Natural killer cell (primary cell): ENCODE measurements at places on chromosomes 7 and 10. TPM values are rescaled to one million over a fixed set of nuclear protein-coding genes. Genes with fewer than 3 reads are reported as not detected.

GRCh38 chr10:11324761-11325321 is 286.6 kb downstream of the USP6NL start:
- peaks cover 5% of the 10 kb centered on the region for H3K4me1 ChIP-seq
- H3K27me3 ChIP-seq: no peaks in the 10 kb centered on the region
- no peak for DNase-seq
- peaks cover 96% of the 10 kb centered on the region for H3K36me3 ChIP-seq

DNA sequence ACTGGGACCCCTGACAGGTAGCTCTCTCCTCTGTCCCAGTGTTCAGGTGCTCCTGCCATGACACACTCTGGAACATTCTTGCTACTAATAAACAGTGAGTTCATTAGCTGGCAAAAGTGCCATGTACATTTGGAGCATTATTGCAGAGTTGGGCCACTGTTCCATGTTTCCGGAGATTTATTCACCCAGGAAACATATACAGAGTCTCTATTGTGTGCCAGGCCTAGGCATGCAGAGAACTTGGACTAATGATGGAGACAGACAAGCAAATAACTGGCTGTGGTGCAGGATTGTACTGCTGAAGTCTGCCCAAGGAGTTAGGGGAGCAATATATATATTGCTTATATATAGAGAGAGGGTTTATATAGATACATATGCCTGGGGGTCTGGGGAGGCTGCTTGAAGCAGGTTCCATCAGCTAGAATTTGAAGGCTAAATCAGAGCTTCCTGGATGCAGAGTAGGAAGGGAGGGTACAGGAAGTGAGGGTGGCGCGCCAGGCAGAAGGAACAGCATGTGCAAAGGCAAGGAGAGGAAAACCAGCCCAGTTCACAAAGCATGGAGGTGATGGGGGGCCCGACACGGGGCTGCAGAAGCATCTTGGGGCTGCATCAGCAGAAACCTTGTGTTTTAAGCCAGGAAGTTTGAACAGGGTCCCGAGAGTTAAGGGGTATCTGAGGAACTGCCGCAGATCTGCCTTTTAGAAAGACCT is 22.7 kb upstream of the EEPD1 start:
- no peak overlapping the region for H3K27ac ChIP-seq
- no peaks in the 10 kb centered on the region for H3K36me3 ChIP-seq
- H3K27me3 ChIP-seq: no peaks in the 10 kb centered on the region
- no peaks in the 10 kb centered on the region for H3K4me1 ChIP-seq

DNA sequence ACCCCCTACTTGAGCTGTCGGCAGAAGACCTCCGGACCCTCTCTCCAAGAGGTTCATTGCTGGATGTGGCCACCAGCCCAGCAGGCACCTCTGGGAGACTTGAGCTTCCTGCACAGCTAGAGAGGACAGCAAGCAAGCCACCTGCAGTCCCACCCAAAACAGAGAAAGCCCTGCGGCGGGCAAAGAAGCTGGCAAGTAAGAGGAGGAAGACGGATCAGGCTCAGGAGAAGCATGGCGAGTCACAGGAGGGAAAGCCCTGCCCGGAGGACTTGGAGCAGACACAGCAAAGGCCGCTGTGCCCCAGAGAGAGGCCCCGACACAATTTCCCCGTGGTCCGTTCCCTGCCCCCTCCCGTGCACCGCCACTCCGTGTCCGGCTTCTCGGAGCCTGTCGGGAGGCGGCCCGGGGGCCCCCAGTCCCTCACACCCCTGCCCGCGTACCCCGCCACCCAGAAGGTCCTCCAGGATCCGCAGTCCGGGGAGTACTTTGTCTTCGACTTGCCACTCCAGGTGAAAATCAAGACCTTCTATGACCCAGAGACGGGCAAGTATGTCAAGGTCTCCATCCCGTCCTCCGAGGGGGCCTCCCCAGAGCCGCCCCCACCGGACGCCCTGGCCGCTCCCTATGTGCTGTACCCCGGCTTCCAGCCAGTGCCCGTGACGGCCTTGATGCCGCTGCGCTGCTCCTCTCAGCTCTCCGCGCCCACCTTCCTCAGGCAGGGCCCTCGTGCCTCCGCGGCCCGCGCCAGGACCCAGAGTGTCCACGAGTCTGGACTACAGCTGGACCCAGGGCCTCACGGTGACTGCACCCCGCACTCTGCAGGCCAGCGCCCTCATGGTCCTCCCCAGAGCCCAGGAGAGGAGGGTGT is 27.2 kb downstream of the C10orf71 start:
- no peak for DNase-seq
- H3K27me3 ChIP-seq: no peaks in the 10 kb centered on the region
- no peak overlapping the region for H3K4me3 ChIP-seq
- H3K27ac ChIP-seq: no peak overlapping the region
- no peaks in the 10 kb centered on the region for H3K36me3 ChIP-seq

SLC18A3 gene
- not detected for total RNA-seq

DNA sequence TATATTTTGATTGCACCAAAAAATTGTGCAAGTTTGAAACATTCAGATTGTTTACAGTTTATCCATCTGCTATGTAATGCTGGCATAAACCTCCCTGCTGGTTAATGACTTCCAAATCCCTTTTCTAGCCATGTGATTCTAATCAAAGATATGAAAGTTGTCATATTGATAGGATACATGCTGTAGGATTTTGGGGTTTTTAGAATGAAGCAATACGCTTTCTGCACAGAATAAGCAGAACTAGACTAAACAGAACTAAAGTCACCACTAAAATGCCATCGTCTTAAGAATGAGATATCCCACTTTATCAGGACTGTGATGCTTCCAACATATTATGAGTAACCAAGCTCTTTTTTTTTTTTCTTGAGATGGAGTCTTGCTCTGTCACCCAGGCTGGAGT is 856 bp downstream of the SSMEM1 start:
- H3K27me3 ChIP-seq: no peaks in the 10 kb centered on the region
- no peak overlapping the region for H3K27ac ChIP-seq
- H3K4me3 ChIP-seq: no peak overlapping the region
- no peaks in the 10 kb centered on the region for H3K36me3 ChIP-seq

SPDYE2B gene
- not detected for total RNA-seq

- no peak overlapping the region for H3K27ac ChIP-seq
- no peaks in the 10 kb centered on the region for H3K27me3 ChIP-seq
- no peak for DNase-seq
These were observed 10.7 kb downstream of the RHEB start for GRCh38 chr7:151508991-151509390.

GRCh38 chr7:22087861-22088260 is 142.2 kb upstream of the CDCA7L start:
- no peaks in the 10 kb centered on the region for H3K27me3 ChIP-seq
- H3K27ac ChIP-seq: no peak overlapping the region
- no peak for DNase-seq
